ENCODE measurements at places on chromosomes 2 and 18. TPM values are rescaled to one million over a fixed set of nuclear protein-coding genes. Genes with fewer than 3 reads are reported as not detected.

PIKFYVE gene
- 21.2 TPM for total RNA-seq

DLGAP1 gene
- 17.3 TPM for total RNA-seq

- DNase-seq: no peak
Observed at GRCh38 chr2:14433946-14434495, 198.5 kb upstream of the LRATD1 start.

SNTG2 gene
- not detected for total RNA-seq

DNA sequence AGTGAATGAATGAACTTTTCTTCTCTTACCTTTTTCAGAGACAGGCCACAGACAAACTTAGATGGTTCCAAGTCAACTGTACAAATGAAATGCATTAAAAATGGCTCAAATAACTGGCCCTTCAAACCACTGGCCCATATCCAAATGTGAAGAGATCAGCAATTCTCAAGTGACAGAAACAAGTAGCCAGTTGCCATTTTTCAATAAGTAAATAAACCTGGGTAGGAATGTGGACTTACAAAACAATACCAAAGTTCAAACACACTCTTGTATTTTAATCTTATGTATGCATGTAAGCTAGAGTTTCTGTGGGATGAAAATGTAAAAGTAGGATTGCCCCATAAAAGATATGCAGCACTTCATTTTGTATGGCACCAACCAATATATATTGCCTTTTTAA lies 129.2 kb downstream of the MEP1B start:
- DNase-seq: no peak

GRCh38 chr2:234763002-234763873 lies 188.6 kb upstream of the SH3BP4 start:
- DNase-seq: no peak

FLACC1 gene
- 1.5 TPM for total RNA-seq
